ENCODE measurements at places on chromosomes 12 and 14.
A peak's percentile ranks its signal among the peaks of the same experiment; 100 is the strongest.

GRCh38 chr14:75970989-75971388 lies 10.8 kb downstream of the TGFB3 start:
- no peak for DNase-seq

DNA sequence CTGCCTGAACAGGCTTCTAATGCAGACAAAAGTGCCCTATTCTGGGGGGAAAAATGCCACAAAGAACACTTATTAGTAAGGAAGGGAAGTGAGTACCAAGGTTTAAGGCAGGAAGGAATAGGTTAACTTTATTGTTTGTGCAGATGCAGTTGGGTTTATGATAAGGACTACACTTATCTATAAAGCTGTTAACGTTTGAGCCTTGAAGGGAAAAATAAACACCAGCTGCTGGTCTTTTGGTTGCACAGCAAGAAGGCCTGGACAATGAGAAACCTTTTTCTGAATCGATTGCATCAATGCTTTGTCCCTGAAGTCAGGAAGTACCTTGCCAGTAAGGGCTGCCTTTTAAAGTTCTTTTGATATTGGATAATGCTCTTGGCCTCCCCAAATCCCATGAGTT lies 407.8 kb downstream of the ATP23 start:
- DNase-seq = no peak

DNA sequence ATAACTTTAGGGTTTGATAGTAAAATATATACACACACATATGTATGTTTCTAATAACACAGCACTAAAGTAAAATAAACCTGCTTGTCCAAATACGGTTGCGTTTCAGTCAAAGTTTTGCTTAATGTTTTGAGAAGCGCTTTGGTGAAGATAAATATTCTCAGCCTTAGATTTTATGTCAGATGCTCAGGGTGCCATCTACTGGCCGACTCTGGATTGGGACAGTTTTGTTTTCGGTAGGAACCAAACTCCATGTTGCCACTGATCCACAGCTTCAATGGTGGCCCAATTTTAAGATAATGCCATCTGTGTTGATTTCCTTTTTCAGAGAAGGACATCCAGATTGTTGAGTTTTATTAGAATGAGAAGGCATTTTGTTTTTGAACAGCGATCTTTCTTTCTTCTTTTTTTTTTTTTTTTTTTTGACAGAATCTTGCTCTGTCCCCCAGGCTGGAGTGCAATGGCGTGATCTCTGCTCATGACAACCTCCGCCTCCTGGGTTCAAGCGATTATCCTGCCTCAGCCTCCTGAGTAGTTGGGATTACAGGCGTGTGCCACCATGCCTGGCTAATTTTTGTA lies 43.1 kb downstream of the LLPH start:
- DNase-seq = peak; percentile 53

DNA sequence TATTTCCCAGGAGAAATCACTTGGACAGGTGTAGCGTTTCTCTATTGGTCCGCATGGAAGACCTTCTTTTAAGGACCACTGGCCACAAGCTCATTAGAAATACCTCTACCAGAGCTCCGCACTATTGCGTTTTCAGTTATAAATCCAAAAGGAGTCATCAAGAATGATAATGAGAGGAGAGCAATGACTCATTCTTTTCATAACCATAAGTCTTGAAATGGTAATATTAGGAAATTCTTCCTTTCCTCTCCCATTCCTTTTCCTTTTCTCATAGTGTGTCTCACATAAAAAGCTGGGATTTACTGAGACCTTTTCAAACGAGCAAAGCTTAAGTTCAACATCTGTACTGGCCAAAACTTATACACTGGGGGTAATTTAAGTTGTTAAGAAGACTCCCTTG lies 215.7 kb downstream of the CPNE8 start:
- no peak for DNase-seq

DNA sequence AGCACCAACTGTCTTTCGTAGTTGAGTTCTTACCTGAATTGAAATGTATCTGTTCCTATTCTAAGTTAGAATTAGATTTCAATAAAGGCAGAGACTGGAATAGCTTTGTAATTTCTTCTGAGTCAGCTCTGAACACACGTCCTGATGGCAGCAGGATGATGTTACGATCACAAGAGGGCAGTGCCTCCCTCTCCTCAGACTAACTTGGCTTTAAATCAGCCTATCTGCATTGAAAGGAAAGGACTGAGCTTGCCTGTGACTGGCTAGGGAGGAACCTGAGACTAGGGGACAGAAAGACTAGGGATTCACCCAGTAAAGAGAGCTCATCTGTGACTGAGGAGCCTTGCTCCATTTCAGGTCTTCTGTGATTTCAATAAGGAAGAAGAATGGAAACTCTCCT lies 323.7 kb upstream of the OR4E1 start:
- DNase-seq = no peak

- DNase-seq = peak; percentile 51
Observed at GRCh38 chr14:101008631-101009336, 105.3 kb upstream of the RTL1 start.

- peak; percentile 47 for DNase-seq
Observed at GRCh38 chr12:62720661-62721330, 214.2 kb downstream of the PPM1H start.

DNA sequence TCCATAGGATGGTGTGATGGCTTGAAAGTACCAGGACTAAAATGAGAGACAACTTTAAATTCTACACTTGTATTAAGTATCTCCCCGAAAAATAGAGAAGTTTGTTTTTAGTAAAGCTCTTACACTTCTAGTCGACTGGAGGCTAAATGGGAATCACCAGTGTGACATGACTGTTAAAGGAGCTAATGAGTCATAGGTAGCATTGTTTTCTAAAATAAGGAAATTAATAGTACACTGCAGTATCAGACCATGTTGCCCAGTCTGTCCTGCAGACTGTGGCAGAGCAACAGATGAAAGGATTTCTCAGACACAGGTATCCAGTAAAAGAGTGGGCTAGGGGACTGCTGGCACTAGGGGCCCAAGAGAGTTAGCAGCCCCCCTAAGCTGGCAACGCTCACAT lies 140.1 kb downstream of the TMEM117 start:
- no peak for DNase-seq
